ENCODE measurements at places on chromosomes 6 and 20.

DNA sequence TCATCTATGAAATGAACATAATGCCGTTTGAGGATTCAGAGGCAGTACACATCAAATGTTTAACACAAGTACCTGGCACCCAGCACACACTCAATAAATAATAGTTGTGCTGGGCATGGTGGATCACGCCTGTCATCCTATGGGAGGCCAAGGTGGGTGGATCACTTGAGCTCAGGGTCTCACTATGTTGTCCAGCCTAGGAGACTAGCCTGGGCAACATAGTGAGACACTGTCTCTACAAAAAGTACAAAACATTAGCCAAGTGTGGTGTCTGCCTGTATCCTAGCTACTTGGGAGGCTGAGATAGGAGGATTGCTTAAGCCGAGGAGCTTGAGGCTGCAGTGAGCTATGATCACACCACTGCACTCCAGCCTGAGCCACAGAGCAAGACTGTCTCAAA lies 98.1 kb upstream of the SALL4 start:
- no peak for DNase-seq

DNA sequence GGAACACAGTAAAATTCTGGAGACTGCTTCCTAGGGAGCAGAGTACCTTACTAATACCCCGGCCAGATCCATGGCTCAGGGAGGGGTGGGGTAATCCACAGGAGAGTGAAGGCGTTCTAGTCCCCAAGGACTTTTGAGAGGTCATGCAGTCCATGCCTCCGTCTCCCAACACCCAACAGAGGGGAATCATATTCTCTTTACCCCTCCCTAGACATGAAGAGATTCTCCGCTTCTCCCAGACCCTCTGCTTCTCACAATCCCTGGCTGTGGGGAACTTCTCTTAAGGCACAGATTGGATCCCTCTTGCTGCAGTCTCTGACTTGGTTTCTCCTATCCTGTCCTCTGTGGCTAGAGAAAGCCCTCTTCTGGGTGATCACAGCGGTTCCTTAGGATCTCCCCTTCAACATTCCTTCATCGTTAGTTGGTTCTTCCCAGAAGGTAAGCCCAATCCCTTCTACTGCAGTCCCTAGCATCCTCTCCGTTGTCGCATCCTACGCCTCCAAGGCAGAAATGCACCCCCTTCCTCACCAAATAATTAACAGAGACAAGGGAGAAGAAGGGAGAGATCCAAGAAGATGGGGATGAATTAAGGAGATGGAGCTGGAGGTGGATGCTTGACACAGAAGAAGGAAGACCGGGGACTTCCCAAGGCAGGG lies 562 bp downstream of the GGT7 start:
- DNase-seq = no peak

GRCh38 chr20:34083137-34083536 lies 28.9 kb downstream of the EIF2S2 start:
- no peak for DNase-seq

GRCh38 chr20:14178952-14179351 lies 158.5 kb downstream of the FLRT3 start:
- no peak for DNase-seq

DNA sequence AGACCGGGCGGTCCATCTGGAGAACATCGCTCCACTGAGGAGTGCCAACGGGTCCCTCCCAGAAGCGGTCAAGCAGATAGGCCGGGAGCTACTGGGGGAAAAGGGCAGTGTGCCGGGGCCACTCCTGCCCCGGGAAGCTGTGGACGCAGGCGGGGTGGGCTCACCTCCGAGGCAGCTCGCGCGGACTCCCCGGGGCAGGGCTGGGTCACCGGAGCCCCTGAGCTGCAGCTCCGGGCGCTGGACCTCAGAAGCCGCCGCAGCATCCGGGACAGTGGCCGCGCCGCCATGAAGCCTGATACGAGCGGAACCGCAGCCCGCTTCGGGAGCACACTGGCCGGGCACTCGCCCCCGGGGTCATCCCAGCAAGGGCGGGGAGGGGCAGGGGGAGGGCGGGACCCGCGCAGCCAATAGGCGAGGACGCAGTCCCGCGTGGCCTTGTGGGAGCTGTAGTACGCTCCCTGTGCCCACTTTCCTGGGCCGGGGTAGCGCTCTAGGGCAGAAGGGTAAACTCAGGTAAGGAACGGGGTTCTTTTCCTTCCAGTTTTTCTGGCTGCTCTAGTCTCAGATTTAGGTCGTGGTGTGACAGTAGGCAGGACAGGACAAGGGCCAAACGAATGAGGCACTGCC lies at the start of gene MOCS1:
Gene MOCS1, minus strand, starts transcription at position 332 of the 627 bp plus-strand sequence. Its CDS starts 45 bp downstream, at position 287.
- peak; percentile 86 for DNase-seq

GRCh38 chr20:50321797-50322480 lies 131.3 kb downstream of the CEBPB start:
- DNase-seq = no peak

- DNase-seq = no peak
Observed at GRCh38 chr6:38572186-38572813, 67.4 kb downstream of the BTBD9 start.

DNA sequence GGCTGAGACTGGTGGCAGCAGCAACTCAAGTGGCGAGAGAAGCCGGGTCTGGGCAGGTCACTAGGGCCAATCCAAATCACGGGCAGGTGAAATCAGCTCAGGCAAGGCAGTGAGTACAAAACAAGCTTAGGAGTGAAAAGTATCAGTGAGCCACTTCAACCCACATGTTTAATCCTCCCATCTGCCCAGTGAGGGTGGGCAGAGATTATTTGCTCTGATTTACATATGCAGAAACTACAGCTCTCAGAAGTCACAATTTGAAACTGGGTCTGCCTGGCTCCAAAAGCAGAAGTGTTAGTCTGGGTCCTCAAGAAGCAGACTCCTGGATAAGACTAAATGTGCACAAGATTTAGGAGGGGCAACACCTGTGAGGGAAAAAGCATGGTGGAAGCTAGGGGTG lies 173.7 kb upstream of the LRFN2 start:
- DNase-seq = no peak

DNA sequence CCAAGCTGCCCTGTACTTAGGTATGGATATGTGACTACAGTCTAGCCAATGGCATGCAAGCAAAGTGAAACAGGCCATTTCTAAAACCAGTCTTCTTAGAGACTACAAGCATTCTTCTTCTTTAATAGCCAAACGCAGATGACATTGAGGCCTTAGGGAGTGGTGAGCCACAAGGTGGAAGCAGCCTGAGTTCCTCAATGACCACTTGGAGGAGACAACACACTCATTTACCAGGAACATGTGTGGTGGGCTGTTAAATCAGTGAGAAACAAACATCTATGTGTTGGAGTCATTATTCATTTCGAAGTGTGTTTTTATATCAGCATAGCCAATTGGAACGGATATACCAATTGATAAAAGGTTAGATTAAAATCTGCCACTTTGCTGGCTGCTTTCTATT lies 122.0 kb downstream of the GFRAL start:
- no peak for DNase-seq

- DNase-seq = no peak
Observed at GRCh38 chr20:18702736-18703135, 110.8 kb upstream of the SCP2D1 start.

DNA sequence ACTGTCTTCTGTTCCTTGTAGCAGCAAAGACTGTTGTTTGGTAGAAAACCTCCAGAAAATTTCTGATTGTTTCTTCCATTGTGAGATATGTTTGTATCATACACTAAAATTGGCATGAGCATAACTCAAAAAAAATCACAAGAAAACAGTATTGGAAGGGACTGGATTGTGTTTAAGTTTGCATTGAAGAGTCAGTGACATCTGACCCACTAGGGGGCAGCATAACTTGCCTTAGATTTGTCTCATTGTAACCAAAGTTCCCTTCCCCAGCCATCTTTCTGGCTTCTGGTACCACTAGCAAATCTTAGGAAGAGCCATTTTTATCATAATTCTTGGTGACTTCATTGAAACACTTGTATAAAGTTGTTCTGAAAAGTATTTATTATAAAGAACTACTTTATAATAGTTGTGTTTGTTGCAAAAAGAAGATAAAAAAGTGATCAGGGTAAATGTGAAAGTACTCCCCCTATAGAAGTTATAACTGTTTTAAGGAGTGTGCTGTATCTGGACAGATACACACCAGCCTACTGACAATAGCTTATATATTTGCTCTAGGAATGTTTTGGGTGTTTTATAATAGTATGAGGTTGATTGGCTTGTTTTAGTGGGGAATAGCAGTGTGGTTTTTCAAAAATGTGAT lies 7.7 kb downstream of the CSTF1 start:
- no peak for DNase-seq

GRCh38 chr6:129500958-129501739 lies 208.8 kb downstream of the ARHGAP18 start:
- DNase-seq = no peak

DNA sequence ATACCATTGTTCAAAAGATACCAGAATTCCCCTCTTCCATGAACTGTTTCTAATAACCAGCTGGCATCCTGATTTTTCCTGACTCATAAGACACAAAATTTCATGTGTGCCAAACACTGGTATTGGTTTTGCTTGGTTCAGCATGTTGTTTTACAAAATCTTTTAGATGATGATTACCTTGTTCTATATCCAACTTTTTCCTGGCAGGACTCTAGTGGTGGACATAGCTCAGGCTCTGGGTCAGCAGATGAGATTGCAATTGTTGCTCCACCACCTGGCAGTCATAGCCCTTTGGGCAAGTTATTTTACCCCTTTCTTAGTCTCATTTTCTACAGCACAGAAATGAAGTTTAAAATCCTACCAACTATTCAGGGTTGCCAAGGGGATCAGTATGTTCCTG lies 6.2 kb downstream of the TRIM38 start:
- DNase-seq = no peak

GRCh38 chr6:112116221-112116620 lies 28.8 kb downstream of the FAM229B start:
- no peak for DNase-seq

DNA sequence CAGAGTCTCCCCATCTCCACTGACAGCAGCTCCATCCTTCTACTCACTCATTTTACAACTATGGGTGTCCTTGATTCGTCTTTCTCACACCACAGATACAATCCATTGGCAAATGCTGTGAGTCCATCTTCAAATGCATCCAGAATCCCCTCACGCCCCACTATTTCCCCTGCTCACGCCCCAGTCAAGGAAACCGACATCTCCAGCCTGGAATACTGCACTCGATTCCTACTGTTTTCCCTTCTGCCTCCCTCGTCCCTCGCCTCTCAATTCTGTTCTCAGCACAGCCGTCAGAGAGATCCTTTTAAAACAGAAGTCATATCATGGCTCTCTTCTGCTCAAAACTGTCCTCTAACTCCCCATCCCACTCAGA lies 4.7 kb downstream of the HLA-B start:
- DNase-seq = no peak

DNA sequence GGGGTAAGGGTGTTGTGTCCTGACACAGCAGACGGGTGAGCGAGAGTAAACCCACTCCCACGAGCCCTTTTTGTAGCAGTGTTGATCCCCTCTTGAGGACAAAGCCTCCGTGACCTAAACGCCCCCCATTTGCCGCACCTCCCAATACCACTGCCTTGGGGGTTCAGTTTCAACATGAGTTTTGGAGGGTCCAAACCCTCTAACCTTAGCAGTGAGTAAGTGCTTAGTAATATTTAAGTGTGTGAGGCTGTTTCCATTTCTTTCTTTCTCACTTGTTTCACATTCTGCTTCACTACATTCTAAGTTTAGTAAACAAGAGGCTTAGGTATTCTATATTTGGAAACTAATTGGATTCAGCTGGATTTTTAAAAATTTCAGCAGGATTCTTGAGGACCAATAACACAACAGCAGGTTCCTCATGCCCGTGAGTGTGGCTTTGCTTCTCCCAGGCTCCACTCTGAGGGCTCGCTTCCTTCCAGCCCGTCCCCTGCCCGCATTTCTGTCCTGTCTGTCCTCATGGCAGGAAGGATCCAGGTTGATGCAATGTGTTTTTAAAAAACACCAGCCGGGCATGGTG lies 41.2 kb downstream of the SNX9 start:
- no peak for DNase-seq

- DNase-seq = peak; percentile 91
Observed at GRCh38 chr20:36835453-36836198, 40.3 kb upstream of the TLDC2 start.

DNA sequence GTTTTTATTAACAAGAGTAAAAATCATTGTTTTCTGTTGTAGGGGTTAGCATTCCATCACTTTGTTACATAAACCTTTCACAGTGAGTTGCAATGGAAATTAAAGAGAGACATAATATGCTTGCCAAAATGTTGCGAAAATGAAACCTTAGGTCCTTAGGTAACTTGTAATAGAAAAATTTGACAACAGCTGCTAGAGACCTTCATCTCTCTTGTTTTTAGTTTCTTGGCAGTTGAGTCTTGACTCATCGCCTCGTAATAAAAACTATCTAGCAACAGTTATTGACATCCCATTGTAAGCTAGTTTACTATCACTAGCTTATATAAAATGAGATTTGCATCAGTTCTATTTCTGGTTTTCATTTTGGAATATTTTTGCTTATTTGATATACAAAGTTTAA lies 179.0 kb upstream of the MMS22L start:
- DNase-seq = no peak

GRCh38 chr20:61178551-61179071 lies 73.5 kb upstream of the CDH4 start:
- DNase-seq = no peak

DNA sequence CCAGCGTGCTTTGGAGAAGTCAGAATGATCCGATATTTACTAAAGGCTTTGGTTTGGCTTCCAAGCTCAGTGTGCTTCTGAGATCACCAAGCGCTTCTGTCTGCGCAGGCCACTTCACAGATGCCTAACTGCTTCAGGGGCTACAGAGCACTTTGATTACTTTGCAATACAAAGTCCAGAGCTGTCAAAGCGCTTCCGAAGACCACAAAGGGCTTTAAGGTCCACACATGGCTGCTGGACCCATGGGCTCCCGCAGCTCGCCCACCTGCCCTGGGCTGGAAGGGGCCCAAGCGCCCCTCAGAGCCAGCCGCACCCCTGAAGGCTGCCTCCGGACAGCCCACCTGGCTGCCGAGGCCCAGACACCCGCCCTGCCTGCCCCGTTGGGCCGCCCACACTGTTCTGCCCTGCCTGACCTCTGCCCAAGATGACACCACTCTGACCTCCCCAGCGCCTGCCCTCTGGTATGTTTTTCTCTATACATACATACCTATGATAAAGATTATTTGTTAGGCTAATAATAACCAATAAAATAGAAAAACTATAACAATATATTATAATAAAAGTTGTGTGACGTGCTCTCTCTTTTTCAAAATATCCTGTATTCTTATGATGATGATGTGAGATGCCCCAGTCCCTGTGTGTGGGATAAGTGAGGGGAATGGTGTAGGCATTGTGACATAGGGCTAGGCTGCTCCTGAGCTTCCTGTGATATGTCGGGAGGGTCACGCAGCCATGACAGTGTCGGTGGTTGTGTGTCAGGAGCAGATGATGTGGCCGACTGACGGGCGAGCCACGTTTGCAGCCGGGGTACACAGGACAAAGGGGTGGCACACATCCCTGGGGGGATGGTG lies 22.6 kb downstream of the DYNLT1 start:
- DNase-seq = no peak

All from hippocampal formation (tissue), 2 donors.